ENCODE measurements at places on chromosomes 6 and 20.

GRCh38 chr20:41424011-41424410 is 57.4 kb upstream of the EMILIN3 start:
- DNase-seq = no peak

GRCh38 chr6:158666628-158667359 is 16.9 kb downstream of the SYTL3 start:
- DNase-seq = peak; percentile 57

GRCh38 chr6:152316024-152316423 is 321.1 kb downstream of the SYNE1 start:
- DNase-seq = no peak

- no peak for DNase-seq
Measured at GRCh38 chr6:147132889-147133288, 71.3 kb upstream of the STXBP5 start.

DNA sequence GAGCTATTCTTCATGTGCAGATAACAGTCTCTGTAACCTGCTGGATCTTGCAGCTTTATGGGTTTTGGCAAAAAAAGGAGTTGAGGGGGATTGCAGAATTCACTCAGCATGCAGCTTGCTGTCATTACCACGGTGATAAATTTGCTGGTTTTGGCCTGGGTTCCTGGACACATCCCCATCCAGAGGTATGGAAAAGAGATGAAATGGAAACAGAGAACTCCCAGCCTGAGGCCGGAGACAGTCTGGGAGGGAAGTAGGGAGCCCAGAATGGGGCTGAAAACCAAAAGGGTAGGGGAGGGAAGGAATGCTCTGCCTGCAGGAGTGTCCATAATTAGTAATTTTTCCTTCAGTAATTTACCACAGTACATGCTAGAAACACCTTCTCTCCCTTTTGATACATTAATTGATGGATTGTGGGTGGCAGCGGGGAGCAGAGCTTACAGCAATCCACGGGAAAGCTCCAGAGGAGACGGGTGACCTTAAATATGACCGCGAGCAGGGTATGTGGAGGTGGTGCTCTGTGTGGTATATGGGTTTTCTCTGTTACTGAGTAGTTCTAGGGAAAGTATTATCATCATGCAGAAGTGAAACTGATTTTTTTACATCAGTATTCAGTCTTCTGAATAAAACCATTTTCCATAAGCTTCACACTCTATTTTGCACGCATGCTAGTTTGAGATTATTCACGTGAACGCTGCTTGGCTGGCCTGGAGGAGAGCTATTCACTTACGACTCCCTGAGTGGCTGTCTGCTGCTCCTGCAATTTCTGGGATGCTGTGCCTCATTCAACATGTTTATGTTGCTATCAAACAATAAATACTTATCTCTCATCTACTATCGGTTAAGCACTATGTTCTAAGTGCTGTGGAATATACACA is 66.3 kb upstream of the KCNK16 start:
- no peak for DNase-seq

DNA sequence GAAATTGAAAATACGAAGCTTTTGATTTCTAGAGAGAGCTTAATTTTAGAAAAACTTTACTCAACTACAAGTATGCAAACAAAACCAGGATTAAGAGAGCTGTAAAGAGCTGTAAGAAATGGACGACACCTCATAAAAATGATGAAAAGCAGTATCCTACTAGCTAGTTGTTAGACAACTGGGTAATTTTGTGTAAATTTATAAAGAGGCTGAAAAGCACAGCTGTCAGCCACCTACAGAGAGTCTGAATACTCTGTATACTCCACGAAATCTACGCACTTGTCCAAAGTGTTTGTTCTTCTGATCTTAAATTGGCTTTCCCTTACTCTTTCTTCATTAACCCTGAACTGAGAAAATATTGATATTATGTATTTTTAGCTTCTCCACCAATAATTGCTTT is 808.4 kb upstream of the EPHA7 start:
- DNase-seq = no peak

- DNase-seq = no peak
Measured at GRCh38 chr20:45783656-45784294, 7.9 kb downstream of the WFDC3 start.
